ENCODE measurements at places on chromosomes 2 and 18.

- DNase-seq = no peak
Observed at GRCh38 chr18:2916184-2916583, 69.4 kb downstream of the EMILIN2 start.

GRCh38 chr2:72765997-72766609 lies 59.7 kb downstream of the EXOC6B start:
- DNase-seq = no peak

DNA sequence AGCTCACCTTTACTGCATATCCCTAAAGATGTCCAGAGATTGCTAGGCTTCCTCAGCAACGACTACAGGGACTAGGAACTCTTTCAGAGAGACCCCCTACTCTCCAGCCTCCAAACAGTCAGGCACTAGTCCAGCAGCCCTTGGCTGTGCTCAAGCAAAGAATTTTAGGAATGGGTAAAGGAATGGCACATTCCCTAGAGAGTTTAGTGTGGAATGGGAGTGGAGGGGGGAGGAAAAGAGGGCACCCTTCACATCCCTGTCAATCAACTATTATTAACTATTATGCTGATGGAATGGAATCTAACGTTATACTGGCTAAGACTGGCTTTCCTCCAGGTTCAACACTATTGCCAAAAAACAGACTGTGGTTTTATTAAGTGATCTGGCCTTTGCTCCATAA lies 64.8 kb downstream of the IKZF2 start:
- no peak for DNase-seq

DNA sequence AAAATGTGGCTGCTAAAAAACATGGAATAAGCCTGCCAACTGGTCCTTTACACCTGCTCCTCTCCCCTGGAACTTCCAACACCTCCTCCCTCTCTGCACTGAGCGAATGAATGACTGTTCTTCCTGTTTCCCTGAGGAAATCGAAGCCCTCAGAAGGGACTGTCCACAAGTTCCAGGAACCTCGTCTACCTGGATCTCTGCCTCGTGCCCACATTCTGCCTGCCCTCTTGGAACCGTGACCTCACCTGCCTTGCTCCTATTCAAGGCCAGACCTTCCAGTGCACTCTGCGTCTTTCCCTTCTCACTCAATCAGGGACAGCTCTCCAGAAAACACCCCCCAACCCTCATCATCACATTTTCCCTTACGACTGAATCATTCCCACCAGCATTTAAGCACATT lies 4.4 kb upstream of the CAB39 start:
- DNase-seq = no peak

GRCh38 chr2:120887320-120887697 lies 151.6 kb downstream of the GLI2 start:
- no peak for DNase-seq

- no peak for DNase-seq
Observed at GRCh38 chr2:208101716-208102631, 22.4 kb downstream of the CRYGD start.

Data from stimulated activated CD8-positive, alpha-beta memory T cell treated with anti-CD3 and anti-CD28 coated beads, Interleukin-15, amount 100 ng/mL, for 24 hours (primary cell).